ENCODE measurements at places on chromosomes 5 and 9. TPM values are rescaled to one million over a fixed set of nuclear protein-coding genes. Genes with fewer than 3 reads are reported as not detected.

DNA sequence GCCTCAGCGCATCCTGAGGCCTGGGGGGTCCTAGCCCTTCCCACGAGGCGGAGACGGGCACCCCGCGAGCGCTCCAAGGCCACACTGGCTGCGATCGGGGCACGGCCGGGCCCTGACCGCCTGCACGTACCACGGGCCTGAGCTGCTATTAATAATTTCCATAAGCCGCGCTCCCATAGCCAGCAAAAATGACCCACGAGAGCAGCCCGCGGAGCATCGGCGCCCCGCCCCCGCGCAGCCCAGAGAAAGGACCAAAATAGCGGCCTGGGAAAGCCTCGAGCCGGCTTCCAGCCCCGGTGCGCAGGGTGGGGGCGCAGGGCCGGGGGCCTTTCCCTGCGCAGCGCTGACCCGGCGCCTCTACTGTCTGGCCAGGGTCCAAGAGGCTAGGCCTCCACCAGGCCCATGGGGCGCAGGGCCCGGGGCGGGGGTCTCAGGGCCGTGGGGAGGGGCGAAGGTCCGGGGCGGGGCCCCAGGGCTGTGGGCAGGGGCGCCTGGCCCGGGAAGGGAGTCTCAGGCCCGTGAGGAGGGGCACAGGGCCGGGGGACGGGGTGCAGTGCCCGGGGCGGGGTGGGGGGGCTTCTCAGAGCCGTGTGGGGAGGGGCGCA, 54.4 kb downstream of the EXD3 start:
- peak; percentile 43 for DNase-seq

GRCh38 chr5:10885026-10885425, 124.0 kb upstream of the DAP start:
- DNase-seq: no peak

Gene SETX
- total RNA-seq: 15.8 TPM

GRCh38 chr9:121812159-121812735, 160.8 kb downstream of the DAB2IP start:
- no peak for DNase-seq

Gene ANKRD34B
- not detected for total RNA-seq

DNA sequence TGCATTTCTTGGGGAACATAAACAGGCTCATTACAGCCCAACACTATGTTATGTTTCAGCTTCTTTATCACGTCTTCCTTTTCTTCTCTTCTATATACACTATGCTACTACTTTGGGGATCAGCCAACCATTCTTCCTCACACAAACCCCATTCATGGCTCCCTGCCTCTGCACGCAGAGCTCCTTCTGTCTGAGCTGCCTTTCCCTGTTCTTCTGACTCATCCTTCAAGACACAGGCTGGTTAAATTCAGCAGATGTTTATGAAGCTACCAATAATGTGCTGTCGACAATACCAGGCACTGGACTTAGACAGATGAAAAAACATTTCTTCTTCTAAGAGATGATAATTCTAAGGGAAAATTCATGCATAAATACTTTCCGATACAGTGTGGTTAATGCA, 102.5 kb upstream of the TXNDC8 start:
- DNase-seq: no peak

- DNase-seq: peak; percentile 89
Measured at GRCh38 chr5:1344975-1345838, at the start of gene CLPTM1L. Gene CLPTM1L, minus strand, starts transcription at chr5:1345099. Its CDS starts 258 bp downstream, at chr5:1344841.

Gene DAB2IP
- 27.3 TPM for total RNA-seq

GRCh38 chr9:14563902-14564624, 129.2 kb downstream of the ZDHHC21 start:
- no peak for DNase-seq

- no peak for DNase-seq
Measured at GRCh38 chr5:123719004-123719403, 207.0 kb downstream of the CSNK1G3 start.

DNA sequence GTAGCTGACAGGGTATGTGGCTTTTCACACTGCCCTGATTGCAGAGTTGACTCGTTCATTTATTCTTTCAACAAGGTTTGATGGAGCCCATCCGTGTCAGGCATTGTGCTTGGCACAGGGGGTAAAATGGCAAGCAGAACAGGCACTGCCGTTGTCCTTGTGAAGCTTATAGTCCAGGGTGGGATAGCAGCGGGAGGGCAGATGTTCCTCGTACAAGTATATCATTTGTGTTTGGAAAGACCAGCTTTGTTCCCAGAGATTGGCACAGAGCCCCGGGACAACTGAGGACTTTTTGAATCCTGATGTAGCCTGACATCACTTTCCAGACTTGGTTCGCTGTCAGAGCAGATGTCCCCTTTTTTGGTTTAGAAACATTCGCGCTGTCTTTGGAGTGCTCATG, 50.9 kb downstream of the MVB12B start:
- peak; percentile 42 for DNase-seq

DNA sequence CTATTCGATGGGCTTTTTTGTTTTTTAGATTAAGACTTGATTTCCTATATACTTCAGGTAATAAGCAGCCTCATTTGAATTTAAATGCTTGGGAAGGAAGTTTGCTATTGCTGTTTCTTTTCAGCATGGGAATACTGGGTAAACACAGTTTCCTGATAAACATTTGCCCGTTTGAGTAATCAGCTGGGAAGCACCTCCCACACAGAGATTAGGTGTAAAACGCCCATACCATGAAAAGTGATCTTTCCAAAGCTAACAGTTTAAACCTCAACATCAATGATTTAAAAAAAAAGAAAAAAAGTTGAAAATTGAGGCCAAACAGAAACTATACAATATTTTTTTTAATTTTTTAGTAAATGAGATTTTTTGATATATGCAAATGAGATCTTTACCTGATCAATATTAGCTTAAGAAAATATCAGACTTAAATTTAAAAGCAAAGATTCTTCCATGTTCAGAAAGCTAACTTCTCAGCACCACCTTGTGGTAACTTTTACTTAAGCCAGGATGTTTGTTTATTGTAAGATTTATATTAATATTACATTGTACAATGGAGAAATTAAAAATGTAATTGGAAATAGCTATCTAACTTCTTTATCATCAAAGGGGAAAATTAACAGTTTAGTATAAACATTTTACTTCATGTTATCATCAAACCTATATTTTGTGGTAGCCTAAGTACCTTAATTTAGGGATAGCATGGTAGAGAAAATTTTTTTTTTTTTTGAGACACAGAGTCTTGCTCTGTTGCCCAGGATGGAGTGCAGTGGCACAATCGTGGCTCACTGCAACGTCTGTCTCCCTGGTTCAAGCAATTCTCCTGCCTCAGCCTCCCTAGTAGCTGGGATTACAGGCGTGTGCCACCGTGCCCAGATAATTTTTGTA, 39.8 kb downstream of the F2RL2 start:
- DNase-seq: no peak

Gene SLC45A2
- 0.48 TPM for total RNA-seq

Gene CDX1
- total RNA-seq: 0.15 TPM

Gene MAPKAP1
- total RNA-seq: 42.4 TPM

- DNase-seq: no peak
Measured at GRCh38 chr5:68465133-68465532, 249.6 kb downstream of the PIK3R1 start.

DNA sequence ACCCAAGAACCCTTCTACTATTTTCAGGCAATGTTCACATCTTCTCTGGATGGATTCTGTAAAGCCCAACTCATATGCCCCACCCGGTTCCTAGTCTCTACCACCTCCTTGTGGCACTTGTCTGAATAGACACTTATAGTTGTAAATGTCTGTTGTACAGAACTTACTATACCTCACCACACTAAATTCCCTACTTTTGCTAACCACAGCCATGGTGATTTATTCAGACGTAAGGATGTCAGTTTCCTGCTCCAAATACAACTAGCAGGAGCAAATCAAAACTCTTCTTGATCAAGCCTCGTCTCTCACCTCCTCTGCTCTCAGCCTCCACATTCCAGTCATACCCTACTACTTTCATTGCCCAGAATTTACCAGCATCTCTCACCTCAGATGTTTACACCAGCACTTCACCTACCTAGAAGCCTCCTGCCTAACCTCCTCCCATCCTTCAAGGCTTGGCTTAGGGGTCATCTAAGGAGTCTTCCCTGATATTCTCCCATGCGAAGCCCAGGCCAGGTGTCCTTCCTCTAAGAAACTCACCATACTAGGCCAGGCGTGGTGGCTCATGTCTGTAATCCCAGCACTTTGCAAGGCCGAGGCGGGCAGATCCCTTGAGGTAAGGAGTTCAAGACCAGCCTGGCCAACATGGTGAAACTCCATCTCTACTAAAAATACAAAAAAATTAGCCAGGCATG, 75.5 kb downstream of the MAPKAP1 start:
- DNase-seq: no peak

Gene GGTA1
- 1.2 TPM for total RNA-seq

DNA sequence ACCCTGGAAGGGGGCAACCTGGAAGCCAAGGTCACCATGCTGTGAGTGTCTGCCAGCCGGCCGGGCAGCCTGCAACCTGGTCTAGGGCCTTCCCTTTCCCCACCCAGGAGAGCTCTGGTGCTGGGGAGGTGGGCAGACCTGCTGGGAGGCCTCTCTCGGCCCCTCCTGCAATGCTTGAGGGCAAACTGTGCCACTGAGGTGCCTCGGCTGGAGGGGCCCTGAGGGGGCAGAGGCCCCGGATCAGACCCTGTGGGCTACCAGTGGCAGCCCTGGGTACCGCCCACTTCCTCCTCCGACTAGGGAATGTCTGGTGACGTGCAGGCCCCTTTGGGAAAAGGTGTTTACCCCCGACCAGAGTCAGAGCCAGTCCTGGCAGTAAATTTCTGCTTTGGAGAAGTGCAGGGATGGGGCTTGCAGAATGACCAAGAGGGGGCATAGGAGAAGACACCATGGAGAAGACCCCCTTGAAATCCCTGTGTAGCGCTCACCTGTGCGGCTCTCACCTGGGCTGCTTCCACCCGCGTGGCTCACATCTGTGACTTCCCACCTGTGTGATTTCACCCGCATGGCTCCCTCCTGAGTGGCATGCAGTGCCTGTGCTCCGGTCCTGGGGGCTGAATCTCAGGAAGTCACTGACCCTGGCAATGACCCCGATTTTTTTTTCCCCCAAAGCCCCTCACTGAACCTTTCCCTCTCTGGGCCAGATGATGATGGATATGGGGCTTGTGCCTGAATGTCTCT, 1.1 kb downstream of the LCN1 start:
- peak; percentile 39 for DNase-seq

- no peak for DNase-seq
Measured at GRCh38 chr5:132971483-132972435, 8.3 kb upstream of the AFF4 start.

- peak; percentile 46 for DNase-seq
Measured at GRCh38 chr9:75907329-75907728, 16.9 kb downstream of the PCSK5 start.

- no peak for DNase-seq
Measured at GRCh38 chr5:108193021-108193795, 188.7 kb downstream of the FBXL17 start.

DNA sequence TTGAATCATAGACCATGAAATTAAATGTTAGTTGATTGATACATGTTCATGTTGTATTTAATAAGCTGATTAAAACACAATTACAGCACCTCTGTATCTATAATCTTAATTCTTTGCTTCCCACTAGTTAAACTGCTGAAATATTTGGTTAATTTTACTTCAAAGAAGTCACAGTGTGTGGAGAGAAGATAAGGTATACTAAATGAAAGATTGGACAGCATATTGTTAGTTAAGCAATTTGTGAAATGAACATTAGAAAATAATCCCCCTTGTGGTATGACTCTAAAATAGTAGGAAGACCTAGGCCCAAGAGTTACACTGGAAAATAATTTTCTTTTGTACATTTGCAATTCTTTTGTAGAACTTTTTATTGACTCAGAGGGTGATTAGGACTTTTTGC, 30.3 kb downstream of the MAN2A1 start:
- no peak for DNase-seq

DNA sequence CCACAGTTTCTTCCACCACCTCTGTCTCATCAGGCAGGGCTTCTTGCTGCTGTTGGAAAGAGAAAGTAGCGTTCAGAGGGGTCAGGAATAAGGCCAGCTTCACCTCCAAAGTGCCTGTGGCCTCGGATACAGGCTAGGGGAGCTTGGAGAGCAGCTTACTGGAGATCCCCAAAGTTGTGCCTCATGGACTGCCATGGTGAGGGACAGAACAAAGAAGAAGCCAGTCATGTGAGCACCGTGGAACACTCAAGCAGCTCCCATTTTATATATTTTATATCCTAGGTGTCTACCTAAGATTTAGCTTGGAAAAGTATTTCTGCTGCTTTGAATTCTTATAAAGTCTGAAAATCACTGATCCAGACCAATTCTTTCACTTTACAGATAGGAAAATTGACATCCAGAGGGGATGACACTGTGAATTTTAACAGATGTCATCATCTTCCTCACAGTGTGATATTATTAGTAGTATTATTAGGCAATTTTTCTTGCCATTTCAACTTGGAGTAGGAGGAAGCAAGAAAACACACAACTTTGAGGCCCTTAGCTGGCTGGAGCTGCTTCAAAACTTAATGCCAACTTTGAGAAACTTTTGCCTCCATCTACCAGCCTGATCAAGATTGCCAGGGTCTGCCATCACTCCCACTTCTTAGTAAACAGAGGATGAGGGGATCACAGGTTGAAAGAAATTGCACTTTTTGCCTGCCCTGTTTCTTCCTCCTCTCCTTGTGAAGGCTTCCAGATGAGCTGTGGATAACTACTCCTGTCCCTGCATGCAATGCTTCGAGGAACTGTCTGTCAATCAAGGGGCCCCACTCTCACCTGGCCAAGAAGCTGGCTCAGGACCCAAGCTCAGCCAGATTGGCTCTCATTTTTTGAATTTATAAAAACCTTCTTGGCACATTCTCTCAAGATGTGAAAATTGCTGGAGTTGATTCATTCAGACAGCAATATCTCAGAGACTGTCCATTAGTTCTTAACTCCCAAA, 11.8 kb downstream of the SPARC start:
- DNase-seq: no peak

DNA sequence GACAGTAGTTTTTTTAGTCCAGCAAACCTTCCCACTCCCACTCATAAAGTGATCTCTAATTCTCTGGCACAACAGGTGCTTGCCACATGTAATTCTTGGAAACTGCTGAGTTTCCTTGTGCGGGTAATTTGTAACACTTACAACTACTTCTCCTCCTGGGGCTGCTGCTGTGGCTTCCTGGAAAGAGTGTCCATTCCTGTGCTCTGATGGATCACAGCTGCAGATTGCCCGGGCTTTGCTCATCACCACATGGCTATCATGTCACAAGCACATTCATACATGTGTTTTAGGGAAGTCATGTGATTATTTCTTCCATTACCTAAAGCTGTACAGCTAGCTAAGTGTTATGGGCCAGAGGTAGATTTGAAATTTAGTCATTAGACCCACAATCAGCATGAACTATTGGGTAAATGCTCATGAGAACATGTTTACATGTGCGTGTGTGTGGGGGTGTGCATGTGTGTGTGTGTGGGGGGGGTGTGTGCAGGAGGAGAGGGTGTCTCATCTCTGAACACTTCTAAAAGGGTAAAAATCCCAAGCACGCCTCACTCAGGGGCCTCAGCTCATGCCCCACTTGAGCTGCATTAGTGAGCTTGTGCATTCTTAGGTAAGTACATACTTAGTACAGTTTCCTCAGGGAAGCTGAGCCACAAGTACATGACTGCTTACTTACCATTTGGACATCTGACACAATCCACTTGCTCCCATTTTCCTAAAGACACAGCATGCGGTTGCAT, 118.1 kb upstream of the CCDC112 start:
- no peak for DNase-seq

All from left lobe of liver (tissue), 2 donors.